BE2C (cell line): ENCODE measurements at places on chromosomes 1 and 21.

GRCh38 chr1:117171900-117172511, 38.7 kb downstream of the VTCN1 start:
- DNase-seq: no peak

DNA sequence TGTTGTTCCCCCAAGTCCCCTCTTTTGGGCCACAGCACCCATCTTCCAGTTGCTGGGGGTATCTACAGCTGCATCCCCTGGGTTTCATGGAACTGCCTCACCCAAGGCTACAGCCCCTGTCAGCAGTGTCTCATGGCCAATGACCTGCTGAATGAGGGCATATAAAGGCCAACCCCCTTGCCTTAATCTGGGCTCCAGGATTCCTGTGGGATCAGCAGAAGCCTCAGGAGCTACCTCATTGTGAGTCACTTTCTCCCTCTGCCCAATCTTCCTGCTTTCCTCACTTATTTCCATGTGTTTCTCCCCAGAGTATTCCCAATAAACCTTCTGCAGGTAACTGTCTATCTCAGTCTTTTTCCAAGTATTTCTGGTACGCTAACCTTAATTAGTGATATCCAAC, 37.3 kb upstream of the SYT14 start:
- no peak for DNase-seq

DNA sequence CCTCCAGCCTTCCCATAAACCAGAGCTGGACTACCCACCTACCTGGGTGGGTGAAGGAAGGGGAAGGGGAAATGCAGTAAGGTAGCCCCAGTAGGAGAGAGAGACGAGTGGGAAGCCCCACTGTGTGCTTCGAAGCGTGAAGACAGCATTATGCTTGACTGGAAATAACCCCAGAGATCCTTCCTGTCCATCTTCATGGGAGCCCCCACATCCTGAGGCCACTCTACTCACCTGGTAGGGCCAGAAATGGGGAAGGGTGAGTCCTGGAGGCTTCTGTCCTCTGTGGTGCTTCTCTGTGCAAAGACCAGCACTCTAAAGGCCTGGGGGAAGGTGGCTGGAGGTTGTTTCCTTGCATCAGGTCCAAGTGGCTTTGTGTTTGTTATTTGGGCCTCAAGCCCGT, 10.0 kb upstream of the RASSF5 start:
- DNase-seq: no peak

GRCh38 chr1:100073531-100073930, 59.2 kb downstream of the SASS6 start:
- no peak for DNase-seq

- no peak for DNase-seq
Measured at GRCh38 chr1:62621907-62622306, 24.6 kb downstream of the ANGPTL3 start.

DNA sequence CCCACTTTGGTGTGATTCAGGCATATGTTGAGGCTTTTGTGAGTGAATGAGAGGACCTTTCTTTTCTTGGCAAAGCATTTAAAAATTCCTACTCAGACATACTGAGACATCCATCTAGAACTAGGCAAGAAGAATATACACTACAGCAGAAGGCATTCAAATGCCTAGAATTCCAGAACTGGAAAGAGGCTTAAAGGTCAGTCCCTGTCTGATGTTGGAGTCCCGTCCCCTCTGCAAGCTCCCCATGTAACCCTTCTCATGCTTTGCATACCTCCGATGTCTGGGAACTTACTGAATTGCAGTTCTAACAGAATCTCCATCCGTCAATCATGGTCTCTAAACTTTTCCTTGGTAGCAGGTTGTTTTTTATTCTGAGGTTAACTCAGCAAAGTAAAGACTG, 152.9 kb downstream of the ATP6V1G3 start:
- no peak for DNase-seq

DNA sequence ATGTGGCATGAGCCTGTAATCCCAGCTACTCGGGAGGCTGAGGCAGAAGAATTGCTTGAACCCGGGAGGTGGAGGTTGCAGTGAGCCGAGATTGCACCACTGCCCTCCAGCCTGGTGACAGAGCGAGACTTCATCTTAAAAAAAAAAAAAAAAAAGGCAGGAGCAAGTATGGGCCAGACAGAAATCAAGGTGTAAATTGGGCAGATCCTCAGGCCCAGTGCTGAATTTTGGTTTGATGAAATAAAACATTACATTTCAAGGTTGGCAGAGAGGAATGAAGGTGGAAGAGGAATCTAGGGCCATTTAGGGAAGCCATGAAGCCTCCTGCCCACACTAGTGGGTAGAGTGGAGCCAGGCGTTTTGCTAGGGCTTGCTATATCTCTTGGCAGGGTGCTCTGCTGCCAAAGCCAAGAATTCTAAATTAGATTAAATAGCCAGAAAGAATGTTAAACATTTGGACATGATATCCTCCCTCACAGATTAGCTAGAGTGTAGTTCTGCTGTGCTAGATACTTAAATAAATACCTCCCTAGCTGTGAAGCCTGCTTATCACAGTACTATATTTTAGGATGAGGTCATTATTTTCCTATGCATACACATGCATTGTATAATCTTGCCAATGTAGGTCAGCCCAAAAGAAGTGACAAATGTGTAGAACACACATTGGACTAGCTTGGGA, 16.6 kb upstream of the LGALS8 start:
- DNase-seq: no peak

DNA sequence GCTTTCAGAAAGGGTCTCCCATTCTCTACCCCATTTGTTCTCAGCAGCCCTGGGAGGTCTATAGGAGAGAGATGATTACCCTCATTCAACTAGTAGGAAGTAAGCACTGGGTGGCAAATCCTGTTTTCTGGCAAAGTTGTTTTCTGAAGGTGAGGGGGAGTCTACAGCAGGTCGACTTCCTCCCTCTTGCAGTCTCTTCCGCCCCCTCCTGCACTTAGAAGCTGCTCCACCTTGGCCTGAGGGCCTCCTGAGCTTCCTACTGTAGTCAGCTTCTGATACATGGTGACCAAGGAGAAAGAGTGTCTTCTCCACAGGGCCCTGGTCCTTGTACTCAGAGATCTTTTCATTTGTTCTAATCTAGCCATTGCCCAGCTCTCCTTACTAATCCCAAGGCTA, 93.1 kb downstream of the RGL1 start:
- DNase-seq: no peak

- no peak for DNase-seq
Measured at GRCh38 chr1:150650193-150650592, 20.8 kb upstream of the ENSA start.

GRCh38 chr1:23568608-23569383, 9.5 kb upstream of the ID3 start:
- peak; percentile 14 for DNase-seq

GRCh38 chr1:30789388-30790255, 32.0 kb upstream of the LAPTM5 start:
- DNase-seq: no peak

- DNase-seq: no peak
Measured at GRCh38 chr21:14901482-14901958, 163.3 kb downstream of the NRIP1 start.

DNA sequence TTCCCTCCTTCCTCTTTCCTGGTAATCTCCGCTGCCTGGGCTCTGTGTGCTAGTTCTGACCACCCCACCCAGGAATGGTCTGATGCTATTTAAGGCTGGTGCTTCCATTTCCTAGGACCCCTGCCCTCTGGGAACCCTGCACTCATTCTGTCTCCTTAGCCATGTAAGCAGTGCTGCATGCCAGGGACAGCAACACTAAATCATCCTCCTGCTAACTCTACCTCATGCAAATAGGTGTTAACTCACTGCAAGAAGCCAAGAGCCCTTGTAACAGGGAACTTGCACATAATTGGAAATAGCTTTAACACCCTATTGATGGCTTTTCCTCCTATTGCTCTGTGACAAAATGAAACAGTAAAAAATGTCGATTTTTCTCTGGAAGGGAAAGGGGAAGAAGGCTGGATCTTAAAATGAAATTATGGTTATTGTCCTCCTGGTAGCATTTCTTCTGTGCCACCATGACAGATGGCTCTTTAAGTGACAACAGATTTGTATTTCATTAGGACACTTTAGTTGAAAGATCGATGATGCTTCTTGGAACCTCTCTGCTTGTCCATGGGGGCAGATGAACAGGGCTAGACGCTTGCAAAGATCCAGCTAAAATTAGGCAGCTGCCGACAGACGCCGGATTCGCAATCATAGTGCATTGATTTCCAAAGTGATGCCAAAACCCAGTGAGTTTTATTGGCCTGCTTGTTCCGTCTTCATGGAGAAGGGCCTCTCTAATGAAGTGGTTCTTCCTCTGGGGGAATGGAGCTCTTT, 551.7 kb downstream of the MATN1 start:
- DNase-seq: no peak

- no peak for DNase-seq
Measured at GRCh38 chr1:40204856-40205255, 42.9 kb upstream of the TMCO2 start.

DNA sequence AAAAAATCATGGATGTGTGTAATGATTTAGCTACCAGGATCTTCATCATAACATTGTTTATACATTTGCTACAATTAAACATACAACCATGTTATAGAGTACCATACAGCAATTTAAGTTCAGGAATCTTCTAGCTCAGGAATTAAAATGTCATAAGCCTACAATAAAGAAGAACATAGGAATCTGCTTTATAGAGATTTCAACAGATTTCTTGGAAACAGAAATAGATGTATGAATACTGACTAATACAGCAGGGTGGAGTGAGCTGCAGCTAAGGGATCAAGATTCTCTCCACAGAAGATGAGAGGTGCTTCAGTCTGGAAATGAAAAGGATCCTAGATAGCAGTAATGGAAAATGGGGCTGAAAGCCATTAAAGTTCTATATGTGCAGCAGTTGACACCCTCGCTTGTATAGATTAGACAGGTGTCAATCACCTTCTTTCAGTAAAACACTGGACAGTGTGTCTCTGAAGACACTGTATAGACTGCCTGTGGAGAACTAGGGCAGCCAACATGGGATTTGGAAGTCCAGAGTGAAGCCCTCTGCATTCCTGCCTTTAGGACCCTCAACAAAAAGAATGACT, 73.9 kb downstream of the DNTTIP2 start:
- no peak for DNase-seq
